HFFc6 (cell line): ENCODE measurements at places on chromosomes 2 and 18.

- no peak for DNase-seq
These were observed 207.6 kb downstream of the AGAP1 start for GRCh38 chr2:235701206-235701981.

DNA sequence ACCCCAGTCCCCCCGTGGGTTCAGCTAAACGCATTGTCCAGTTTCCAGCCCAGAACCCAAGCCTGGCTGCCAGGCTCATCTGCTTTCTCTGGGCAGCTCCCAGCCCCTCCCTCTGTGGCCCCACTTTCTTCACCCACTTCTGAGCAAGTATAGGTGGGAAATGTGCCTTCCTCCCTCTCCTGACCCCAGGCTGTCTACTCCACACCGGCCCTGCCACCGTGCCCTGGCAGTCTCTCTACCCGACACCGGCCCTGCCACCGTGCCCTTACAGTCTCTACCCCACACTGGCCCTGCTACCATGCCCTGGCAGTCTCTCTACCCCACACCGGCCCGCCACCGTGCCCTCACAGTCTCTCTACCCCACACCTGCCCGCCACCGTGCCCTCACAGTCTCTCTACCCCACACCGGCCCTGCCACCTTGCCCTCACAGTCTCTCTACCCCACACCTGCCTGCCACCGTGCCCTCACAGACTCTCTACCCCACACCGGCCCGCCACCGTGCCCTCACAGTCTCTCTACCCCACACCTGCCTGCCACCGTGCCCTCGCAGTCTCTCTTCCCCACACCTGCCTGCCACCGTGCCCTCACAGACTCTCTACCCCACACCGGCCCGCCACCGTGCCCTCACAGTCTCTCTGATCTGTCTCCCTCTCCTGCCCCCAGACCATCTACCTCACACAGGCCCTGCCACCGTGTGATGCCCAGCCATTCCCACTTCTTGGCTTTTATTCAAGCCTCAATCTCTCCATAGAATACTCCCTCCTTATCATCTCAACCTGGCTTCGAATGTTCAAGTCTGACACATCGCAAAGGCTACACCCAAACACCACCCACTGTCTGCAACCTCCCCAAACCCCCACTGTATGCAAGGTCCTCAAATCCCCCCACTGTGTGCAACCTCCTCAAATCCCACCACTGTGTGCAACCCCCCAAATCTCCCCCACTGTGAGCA, 108.9 kb downstream of the TPO start:
- no peak for DNase-seq

DNA sequence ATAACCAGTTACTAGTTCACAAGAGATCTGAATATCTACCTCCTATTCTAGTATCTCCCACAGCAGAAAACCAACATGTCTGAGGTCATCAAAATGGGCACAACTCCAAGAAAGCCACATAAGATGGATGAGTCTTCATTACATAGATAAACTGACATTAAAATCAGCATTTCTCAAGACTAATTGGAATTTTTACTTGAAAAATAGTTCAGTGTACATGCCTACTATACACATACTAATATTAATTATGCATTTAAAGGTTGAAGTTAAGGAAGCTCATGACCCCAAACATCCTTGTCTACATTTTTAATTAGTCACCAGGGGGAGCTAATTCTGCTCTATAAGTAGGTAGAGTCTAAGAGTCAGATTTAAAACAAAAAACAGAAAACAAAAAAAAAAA, 41.9 kb downstream of the ZNF521 start:
- peak; percentile 55 for DNase-seq

DNA sequence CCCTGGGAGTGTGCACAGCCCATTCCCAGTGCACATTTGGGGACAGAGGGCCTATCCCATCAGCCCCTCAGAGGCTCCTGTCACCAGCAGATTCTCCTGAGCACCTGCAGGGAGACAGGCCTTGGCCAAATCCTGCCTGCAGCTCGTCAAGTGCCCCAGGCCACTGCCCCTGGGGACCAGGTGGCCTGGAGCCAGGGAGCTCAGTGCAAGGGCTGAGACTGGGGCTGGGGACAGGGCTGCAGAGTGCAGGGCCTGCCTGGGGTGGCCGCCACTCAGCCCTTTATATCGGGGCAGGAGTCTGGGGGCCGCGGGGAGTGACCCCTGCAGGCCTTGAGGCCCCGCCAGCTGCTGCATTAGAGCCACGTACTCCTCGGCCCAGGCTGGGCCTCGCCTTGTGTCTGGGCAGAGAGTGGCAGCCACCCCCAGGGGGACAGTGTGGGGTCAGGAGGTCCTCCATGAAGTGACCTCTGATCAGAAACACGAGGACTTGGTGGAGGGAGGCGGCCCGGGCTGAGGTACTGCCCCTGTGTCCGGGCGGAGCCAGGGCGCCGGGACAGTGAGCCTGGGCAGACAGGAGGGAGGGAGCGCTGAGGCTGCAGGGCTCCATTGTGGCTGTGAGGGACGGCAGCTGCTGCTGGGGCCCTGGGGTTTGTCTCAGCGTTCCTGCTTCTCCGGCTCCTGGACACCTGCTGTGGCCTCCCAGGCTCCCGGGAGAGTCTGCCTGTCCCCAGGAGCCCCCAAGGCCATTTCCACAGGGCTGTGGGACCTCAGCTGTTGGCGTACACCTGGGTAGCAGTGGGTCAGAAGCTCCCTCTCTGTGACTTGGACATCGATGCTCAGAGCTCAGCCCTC, 24.2 kb downstream of the GPC1 start:
- no peak for DNase-seq

GRCh38 chr2:128008074-128008672, 19.7 kb downstream of the SAP130 start:
- DNase-seq, result no peak

DNA sequence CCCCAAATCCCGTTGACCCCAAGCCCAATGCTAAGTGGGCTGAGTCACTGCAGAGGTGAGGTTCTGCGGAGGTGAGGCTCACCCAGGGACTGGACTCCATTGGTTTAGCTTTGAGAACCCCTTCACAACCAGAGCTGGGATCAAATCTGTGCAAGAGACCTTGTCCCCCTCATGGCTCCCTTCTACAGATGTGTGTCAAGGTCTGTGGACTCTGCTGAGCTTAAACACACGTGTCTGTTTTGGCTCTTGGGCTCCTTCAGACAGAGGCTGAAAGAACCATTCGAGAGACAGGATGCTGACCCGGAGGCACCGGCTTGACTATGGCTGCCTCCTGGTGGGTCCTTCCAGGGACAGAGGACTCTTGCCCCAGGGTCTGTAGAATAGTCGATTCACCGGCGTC, 190.3 kb downstream of the LPIN1 start:
- no peak for DNase-seq

DNA sequence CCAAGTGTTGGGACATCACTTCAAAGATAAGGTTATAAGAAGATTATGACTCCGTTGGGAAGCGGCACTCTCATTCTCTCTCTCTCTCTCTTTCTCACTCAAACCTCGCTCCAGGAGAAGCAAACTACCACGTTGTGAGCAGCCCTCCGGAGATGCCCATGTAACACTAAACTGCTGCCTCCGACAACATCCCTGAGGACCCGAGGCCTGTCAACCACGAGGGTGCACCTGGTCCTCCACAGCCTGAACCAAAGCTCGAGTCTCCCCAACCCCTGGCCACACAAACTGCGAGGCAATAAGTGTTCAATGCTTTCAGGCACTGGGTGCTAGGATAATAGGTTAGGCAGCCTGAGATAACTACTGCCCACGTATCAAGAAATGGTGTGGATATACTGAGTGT, 654.5 kb upstream of the ID2 start:
- no peak for DNase-seq

GRCh38 chr2:28201671-28202180, 190.9 kb upstream of the FOSL2 start:
- DNase-seq, result no peak

GRCh38 chr2:135005753-135006152, 41.5 kb downstream of the MAP3K19 start:
- no peak for DNase-seq

DNA sequence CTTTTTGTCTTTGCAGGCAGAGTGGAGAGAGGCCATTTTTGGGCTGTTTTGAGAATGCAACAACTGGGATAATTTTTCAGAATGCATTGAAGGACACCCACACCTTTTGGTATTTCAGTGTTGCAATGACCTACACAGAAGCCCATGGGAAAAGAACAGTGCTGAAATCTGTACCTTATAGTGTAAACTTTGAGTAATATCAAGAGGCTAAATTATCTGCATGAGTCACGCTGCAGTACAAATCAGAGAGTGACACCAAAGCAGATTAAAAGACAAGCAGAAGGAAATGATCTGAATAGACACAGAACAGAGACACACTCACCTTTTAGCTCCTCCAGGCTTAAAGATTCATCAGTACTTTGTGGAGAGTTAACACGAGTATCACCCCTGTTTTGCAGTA, 265.3 kb downstream of the PAX3 start:
- no peak for DNase-seq

- peak; percentile 47 for DNase-seq
These were observed 10.7 kb downstream of the MRPL44 start for GRCh38 chr2:223967981-223968380.

- no peak for DNase-seq
These were observed 25.5 kb upstream of the ALMS1 start for GRCh38 chr2:73359915-73360697.

DNA sequence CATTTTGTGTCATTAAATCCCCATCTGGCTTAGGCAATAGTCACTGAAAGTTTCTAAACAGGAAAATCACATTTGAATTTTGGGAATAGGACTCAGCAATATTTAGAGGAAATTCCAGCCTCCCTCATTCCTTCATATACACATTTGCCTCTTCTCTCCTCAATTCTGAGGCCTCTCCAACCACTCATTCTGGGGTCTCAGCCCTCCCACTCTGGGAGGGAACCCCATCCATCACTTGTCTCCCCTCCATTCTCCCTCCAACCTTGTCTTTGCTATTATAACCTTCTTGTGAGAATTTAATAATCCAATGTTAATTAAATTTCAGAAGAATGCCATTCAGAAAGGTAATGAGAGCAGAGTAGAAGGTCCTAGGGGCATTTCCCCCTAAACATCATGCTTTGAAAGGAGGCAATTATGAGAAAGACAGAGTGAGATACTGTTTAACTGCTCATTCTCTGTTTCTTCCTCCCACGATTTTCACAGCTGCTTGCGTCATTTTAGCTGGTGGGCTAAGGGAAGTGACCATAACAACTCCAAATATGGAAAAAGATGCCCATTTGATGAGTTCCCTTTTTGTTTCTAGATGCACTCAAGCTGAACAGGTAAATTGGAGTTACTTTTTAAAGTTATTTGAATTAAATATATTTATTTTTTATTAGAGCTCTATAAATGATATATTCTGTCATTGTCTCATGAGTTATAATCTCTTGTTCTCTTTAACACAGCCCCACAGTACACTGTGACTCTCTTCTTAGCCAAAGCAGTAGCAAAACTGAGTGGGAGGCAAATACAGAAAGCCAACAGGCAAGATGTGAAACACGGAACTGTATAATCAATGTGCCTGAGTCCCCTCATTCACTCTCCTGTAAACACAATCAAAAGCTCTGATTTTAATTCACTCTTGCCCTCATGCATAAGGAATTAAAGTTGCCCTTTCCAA, 135.1 kb downstream of the DLGAP1 start:
- no peak for DNase-seq

DNA sequence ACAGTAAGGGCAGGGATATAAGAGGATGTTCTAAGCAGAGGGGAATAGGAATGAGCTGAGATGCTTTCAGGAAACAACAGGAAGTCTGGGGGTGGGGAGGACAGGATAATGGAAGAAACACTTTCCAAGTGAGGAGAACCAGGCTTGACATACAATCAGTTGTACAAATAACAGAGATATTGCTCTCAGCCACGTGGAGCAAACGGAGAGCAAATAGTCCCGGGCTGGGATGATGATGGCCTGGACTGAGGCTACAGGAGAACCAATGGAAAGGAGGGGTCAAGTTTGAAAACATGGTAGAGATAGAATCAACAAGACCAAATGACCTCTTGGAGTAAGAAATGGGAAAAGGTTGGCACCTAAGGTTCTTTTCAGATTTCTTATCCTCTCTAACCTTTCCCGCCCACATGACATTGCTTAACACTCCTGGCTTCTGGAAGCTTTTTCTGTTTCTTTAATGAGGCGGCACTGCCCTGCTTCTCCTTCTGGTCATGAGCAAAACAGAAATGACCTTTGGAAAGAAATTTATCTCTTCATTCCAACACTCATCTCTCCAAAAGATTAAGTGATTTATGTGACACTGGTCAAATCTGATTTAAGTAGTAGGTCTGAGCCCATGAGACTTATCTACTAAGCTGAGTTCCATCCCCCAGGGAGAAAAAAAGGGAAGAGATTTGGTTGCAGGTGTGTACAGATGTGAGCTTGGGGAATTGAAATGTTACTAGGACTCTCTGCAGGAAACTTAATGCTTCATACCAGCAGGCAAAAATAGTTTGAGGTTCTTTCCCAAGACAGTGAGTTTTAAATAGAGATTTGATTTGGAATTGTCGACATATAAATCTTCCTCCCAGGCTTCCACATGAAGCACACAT, 442.9 kb upstream of the HNRNPA3 start:
- no peak for DNase-seq

- DNase-seq, result no peak
These were observed 27.0 kb downstream of the GCA start for GRCh38 chr2:162370931-162371330.

GRCh38 chr18:22324191-22325131, 93.3 kb downstream of the CTAGE1 start:
- DNase-seq, result no peak

GRCh38 chr2:120362926-120363325, 17.0 kb downstream of the INHBB start:
- DNase-seq, result no peak

DNA sequence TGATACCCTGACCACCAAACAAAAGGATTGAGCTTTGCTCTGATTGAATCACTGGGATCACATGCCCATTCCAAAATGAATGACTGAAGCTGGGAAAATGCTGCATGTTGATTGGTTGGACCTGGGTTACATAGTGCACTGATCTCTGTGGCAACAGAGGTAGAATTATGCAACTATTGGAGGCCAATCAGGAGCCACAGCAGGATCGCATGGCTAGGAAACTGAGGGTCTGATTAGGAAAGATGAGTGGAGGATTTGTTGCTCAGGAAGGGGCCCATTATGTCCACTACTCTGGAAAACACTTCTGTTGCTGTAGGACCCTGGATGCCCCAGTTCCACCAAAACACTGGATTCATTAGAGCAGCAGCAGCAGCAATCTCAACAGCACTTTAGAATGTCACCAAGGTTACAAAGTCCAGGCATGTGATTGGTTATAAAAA, 25.9 kb upstream of the SGPP2 start:
- no peak for DNase-seq

DNA sequence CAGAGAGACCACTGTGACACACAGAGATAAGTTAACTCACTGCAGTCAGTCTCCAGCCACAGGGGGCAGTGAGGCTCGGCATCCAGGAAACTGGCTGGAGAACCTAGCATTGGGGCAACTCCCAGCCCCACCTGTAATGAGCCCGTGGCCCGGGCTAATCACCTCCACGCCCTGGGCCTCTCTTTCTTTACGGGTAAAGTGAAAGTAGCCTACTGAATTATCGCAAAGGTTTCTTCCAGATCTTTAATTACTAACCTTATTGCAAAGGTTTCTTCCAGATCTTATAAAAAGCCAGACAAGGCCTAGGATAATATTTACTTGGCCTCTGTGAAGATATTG, 45.7 kb upstream of the ACAA2 start:
- no peak for DNase-seq
